ENCODE measurements at places on chromosomes 12 and 14.

DNA sequence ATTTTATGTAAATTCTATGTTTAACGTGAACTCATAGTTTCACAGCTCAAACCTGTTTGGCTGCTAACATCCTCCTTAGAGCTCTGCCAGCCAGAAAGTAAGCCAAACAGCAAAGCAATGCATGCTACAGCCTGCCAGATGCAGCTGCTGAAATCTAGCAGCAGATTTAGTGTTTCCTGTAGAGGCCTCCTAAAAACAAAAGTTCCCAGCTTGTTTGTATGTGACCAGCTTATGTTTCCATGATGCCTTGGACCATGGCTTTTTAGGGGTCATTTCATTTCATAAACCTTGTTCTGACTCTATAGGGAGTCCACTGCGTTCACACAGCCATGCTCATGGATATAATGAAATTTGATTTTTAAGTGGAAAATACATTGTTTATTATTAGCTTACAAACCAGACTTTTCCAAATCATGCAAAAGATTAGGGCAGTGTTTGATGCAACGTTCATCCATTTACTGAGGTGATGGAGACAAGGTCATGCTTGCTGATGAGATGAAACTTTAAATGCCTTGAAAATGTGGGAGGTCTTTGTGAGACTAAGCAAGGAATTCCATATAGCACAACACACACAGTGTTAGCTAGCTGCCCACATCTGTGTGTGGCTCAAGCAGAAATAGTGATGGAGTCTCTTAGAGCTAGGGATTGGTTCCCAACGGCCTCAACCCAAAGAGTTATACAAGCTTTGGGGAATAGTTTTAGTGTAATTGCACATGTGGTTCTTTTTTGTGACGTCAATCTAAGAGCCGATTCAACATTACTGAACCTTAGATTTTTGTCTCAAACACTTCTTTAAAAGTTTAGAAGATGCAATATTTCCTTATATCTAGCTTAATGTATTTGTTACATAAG, 157.5 kb upstream of the LRIG3 start:
- no peak for DNase-seq

GRCh38 chr14:105150368-105151083, 18.1 kb downstream of the JAG2 start:
- no peak for DNase-seq

- DNase-seq, result no peak
Measured at GRCh38 chr12:50506753-50507473, 2.1 kb downstream of the DIP2B start.

GRCh38 chr14:77580964-77581505, 35.4 kb downstream of the SPTLC2 start:
- DNase-seq, result no peak

DNA sequence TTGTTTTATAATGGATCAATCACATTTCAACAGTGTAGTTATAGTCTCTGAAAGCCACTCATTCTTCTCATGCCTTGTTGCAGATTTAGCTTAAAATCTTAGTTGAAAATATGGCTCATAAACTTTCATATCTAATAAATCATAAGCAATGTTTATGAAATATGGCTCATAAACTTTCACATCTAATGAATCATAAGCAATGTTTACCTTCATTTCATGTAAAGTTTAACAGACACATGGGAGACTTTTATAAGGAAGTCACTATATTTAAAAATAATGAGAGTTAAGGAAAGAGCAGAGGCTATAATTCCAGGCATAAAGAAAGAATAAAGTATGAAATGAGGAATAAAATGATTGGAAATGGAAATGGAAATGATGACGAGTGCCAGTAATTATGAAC, 1042.1 kb downstream of the FSCB start:
- DNase-seq, result no peak

GRCh38 chr12:66132408-66132807, 1.9 kb upstream of the LLPH start:
- DNase-seq, result no peak

- no peak for DNase-seq
Measured at GRCh38 chr12:125169870-125170269, 104.6 kb downstream of the AACS start.

- DNase-seq, result no peak
Measured at GRCh38 chr12:120835657-120836056, 68.5 kb downstream of the SPPL3 start.

DNA sequence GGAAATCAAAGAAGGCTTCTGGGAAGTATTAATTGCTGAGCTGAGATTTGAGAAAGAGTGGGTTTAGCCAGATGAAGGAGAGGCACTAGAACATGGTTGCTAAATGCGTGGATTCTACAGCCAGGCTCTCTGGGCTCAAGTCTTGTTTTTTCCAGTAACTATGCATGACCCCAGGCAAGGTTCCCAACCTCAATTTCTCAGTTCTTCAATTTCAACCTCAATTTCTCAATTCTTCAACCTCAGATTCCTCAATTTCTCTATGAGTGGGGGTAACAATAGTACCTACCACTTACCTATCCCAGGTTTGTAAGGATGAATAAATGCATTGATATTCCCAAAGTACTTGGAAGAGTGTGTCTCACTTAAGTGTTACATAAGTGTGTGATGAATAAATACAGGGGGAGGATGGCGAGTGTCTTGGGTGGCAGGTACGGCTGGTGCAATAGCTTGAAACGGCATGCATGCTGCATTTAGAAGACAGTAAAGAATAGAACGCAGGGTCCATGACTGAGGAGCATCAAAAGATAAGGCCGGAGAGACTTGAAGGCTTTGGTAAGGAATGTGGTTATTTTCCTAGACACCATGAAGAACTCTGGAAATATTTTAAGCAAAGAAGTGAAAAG, 149.1 kb upstream of the ATP2B1 start:
- DNase-seq, result no peak

- no peak for DNase-seq
Measured at GRCh38 chr14:101088395-101088667, 184.8 kb upstream of the RTL1 start.

DNA sequence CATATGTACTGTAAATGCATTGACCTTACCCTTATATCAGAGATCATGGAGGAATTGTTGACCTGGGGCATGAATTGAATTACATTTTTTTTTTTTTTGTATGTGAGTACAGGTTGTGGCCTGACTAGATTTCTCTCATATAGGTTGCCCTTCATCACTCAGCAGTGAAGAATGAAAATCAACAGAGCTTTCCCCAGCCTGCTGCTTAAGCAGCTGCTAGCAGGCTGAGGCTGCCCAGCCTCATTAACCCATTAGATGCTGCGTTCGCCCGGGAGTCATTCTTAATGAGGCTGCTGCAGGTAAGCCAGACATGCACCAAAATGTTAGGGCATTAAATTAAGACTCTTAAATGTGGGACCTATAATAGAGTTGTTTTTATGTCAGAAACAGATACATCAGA, 236.0 kb downstream of the ETNK1 start:
- DNase-seq, result no peak

DNA sequence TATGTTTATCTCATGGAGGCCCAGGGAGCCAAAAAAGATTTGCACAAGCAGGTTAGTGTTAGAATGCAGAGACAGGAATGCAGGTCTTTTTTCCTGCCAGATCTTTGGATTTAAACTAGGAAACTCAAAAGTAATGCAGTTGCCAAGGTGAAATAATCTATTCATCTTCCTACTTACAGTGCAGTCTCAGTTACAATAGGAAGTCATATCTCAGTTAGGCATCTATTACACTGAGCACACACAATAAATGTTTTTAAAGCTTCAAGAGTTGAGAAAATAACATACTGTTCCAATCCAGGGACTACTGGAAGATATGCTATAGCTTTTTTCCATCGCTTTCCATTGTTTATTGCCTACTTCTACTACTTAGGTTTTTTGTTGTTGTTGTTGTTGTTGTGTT, 279.3 kb upstream of the E2F7 start:
- no peak for DNase-seq

- no peak for DNase-seq
Measured at GRCh38 chr12:77745624-77746023, 85.1 kb upstream of the NAV3 start.

GRCh38 chr12:2179953-2180736, 127.4 kb downstream of the CACNA1C start:
- DNase-seq, result no peak

DNA sequence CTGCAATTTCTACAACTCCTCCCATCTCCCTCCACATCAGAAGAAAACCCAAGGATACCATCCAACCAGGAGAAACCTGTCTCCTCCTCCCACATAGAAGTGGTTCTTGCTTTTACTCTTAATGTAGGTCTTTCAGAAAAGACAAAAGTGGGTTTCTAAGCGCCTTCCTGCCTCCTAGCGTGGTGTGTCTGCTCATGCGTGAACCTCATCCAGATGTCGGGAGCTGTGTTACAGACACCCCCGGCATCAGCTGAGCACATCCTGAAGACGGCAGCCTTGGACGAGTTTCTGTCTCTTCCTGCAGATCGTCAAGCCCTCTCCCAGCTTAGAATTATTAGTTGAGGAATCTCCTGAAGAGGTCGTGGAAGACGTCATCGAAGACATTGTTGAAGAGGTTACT, 9.5 kb downstream of the LRRC43 start:
- DNase-seq, result no peak
